ENCODE measurements at places on chromosomes 4 and X.

GRCh38 chr4:3486541-3487540 is 23.7 kb downstream of the DOK7 start:
- DNase-seq, result no peak

DNA sequence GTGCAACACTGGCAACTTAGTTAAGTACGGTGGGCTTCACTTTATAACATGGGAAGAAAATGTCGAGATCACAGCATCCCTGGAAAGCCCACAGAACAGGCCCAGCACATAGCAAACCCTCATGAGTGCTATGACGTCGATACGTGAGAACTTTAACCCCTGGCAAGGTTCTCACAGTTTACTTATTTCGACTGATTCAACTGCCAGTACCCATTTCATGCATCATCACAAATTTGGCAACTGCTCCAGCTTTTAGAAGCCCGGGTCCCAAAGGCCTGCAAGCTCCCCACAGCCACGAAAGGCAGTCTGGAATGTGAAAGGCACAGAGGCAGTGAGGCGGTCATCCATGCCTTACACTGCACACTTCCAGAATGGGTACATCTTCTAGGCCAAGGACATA is 41.2 kb downstream of the RELL1 start:
- no peak for DNase-seq

DNA sequence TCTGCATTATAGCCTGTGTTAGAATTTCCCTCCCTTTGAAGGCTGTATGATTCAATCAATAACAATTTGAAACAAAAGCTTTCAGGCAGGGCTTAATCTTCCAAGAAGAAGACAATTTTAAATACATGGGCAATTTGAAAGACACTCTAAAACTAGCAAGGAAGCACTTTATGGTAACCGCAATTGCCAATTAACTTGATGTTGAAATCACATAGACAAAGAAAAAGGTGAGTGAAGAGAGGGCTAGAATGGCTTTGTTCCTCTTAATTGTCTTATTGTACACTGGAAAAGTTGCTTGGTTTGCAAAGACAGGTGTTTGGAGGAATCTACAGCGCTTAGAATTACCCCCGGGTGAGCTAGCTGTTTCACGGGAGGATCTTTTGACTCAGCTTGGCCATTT is 74.4 kb upstream of the PRKX start:
- DNase-seq, result no peak

DNA sequence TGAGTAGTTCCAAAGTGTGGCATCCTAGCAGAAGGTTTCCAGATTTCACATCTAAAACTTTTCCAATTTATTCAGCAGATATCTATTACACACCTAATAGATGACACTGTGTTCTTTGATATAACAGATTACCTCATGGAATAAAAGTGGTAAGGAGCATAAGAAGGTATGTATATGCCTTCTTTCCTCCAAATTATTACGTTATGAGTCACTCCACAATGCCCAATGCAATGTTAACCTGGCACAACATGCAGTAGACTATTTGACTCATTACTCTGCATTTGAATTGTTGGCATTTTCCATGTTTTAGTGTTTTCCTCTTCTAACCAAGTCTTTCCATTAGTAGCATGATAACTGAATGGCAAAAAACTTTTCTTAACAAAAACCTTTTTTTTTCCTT is 383.6 kb downstream of the ADGRL3 start:
- no peak for DNase-seq

GRCh38 chrX:413322-414201 is 26.9 kb upstream of the PPP2R3B start:
- no peak for DNase-seq

All from T-helper 2 cell (primary cell).